ENCODE measurements at places on chromosomes 4 and X.

GRCh38 chr4:89166971-89167475 lies 55.7 kb downstream of the TIGD2 start:
- DNase-seq = no peak

GRCh38 chr4:17613761-17614415 lies 553 bp upstream of the MED28 start:
- DNase-seq = peak; percentile 38

DNA sequence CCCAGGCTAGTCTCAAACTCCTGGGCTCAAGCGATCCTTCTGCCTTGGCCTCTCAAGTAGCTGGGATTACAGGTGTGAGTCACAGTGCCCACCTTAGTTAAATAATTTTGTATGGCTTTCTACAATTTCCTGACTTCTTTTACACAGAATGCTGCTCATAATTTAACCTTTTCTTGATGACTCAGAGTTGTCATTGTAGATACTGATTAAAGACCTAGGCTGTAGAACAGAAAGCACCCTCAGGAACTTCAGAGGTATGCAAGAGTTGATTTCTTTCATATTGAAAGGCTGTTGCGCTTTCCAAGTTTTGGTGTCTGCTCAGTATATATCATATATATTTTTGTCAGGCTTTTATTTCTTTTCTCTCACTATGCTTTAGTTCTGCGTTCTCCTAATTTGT lies 21.1 kb upstream of the GPR34 start:
- no peak for DNase-seq

DNA sequence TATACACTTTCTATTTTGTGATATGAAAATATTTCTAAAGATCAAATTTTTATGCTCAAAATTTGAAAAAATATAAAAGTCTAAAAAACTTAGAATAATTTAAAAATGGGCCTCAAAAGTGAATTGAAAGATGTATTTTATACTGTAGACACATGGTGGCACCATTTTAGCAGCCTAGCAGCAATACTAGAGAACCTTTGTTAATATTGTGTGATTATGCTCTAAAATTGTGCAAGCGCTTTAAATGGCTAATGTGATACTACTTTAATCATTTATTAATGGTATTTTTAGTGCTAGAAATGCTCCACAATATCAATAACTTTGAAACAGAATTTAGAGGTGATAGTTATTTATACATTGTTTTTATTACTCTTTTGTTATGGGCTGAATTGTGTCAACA lies 3.7 kb upstream of the GUF1 start:
- DNase-seq = no peak

DNA sequence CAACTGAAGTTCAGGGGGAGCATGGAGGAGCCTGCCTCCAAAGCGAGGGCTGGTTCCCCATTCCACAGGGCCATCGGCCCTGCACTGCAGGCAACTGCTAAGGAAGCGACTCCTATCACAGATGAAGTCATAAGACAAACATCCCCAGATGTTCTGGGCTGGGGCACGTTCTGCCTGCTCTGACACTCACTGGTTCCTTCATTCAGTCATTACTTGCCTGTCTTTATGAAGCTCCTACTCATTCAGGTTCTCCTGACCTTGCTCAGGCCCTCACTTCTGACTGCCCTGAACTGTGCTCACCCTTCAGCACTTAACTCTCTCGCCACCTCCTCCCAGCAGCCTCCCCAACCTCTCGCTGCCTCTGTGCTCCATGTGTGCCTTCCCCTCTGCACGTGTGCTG lies 2.5 kb upstream of the SLC2A9 start:
- DNase-seq = no peak

GRCh38 chrX:1464971-1465285 lies 12.2 kb upstream of the ASMTL start:
- DNase-seq = peak; percentile 27

- DNase-seq = no peak
Measured at GRCh38 chr4:76601791-76602190, 166.8 kb downstream of the SHROOM3 start.

- no peak for DNase-seq
Measured at GRCh38 chr4:113921089-113921794, 58.2 kb downstream of the ARSJ start.

DNA sequence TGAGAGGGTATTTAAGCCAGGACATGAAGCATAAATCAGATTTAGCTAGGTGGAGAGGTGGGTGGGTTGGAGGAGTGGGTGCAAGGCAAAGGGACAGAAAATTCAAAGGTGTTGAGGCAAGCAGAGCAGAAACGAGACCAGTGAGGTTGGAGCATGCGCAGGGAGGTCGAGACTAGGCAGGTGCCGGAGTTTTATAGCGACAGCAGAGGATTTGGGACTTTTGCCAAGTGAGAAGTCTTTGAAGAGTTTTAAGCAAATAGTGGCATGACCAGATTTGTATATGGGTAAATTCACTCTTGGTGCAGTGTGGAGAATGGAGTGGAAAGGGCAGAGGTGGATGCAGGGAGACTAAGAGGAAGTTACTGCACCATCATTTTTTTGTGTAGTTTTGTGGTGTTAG lies 107.0 kb upstream of the TLR2 start:
- no peak for DNase-seq

DNA sequence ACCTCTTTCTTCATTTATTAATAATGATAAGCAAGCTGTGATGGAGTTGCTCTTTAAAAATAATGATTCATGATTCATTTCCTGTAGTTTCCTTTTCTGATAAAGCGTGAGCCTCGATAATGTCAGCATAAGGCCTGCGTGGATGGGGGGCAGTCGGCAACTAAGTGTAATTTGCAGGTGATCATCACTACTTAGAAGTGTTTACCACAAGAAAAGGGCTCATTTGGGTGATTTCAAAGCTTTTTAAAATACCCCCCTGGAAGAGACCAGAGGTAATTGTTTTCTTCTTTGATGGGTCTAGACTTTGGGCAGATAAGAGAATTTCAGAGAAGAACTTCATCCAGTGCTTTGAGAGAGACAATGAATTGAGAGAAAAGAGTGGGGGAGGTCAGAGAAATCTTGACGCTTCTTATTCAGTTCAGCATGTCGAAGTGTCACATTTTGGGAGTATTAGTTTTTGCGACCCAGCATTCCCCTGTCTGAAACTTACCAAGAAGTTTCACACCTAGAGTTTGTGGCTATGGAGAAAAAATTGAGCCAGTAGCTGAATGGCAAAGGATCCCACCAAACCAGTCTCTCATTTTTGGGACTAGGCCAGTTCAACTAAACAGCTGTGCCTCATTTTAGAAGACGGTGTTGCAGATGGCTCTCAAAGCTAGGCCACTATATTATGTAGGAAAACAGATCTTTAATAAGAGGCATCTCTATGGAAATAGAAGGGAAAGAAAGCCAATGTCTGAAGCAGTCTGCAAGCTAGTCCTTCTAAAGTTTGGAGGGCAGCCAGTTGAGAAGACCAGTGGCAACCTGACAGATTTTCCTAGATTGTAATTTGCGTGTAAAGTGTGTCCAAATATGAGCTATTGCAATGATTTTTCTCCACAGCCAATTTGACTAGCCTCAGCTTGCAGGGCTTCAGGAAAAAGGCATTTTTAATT lies 171.0 kb upstream of the PPP1R2C start:
- DNase-seq = peak; percentile 60

DNA sequence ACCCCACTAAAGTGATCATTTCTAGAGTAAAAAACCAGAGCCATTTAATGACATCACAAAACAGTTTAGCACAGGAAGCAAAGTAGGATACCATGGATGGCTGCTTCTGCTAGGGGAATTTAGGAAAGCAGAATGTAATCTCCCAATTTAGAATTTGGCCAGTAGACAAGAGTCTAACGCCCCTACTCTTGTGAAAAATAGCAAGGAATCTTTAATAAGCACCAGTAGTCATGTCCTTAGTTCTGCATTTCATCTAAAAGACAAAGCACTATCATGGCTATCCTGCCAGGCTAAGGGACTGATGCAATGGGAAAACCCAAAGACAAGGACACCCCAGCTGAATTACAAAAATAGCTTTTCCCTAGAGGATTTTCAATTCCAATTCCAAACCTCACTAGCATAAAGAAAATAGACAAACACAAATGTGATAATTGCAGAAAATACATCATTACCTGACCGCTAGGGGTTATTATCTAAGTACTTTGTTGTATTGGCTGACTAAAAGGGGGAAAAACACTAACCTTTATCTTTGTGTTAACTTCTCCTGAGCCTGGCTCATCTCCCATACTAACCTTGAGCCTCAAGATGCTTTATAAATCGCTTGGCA lies 2.6 kb upstream of the AMMECR1 start:
- DNase-seq = no peak

GRCh38 chr4:81494031-81494431 lies 22.3 kb upstream of the RASGEF1B start:
- DNase-seq = no peak

GRCh38 chr4:7778510-7779431 lies 160.9 kb downstream of the AFAP1 start:
- no peak for DNase-seq

GRCh38 chr4:7120341-7120740 lies 52.5 kb upstream of the GRPEL1 start:
- no peak for DNase-seq

- DNase-seq = peak; percentile 86
Measured at GRCh38 chr4:108168671-108169523, at the start of gene LEF1. Gene LEF1, minus strand, starts transcription at chr4:108168932. Its CDS starts 1,165 bp downstream, at chr4:108167767.

DNA sequence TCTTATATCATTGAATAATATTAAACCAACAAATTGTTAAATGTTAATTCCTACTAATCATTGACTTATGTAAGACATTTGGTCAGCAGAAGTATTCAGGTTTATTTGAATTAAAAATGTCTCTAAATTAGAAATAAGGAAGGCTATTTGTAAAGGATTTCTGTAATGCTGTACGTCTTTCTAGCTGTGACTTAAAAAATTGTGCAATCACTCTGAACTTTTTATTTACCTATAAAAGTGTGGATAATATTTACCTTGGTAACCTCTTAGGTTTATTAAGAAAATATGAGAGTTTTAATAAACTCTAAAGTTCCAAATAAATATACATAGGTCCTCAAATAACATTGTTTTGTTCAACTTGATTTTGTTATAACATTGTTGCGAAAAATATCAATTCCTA lies 76.9 kb downstream of the SLC30A9 start:
- no peak for DNase-seq

GRCh38 chr4:145278341-145279121 lies 98.1 kb upstream of the OTUD4 start:
- DNase-seq = no peak

DNA sequence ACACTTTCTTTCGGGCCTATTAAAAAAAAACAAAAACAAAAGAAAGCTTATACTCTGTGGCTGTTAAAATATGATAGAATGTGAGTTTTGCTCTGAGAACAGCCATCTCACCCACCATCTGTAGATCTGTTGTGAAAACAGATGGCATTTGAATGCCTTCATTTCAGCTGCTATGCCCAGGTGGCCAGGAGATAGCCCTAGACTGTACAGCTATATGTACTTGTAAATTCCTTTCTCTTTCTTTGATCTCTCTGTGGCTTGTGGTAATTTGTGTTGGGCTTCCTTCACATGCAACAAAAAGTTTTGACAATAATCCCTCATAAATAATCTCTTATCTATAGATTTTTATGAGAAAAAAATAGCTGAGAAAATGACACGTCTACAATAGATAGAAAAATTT lies 38.1 kb downstream of the PNPLA4 start:
- DNase-seq = no peak

DNA sequence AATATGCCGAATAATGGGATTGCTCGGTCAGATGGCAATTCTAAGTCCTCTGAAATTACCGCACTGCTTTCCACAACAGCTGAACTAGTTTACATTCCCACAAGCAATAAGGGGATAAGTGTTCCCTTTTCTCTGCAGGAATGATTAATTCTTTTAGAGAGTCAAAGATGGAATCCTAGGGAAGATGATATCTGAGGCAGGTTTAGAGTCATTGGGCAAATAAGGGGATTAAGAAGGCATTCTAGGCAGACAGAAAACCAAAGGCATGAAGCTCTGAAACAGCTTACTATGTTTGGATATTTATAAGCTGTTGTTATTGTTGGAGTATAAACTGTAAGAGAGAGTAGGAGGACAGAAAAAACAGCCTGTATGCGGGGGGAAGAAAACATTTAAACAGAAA lies 85.7 kb downstream of the TET2 start:
- no peak for DNase-seq

- DNase-seq = no peak
Measured at GRCh38 chr4:126441173-126442035, 1126.6 kb downstream of the FAT4 start.

DNA sequence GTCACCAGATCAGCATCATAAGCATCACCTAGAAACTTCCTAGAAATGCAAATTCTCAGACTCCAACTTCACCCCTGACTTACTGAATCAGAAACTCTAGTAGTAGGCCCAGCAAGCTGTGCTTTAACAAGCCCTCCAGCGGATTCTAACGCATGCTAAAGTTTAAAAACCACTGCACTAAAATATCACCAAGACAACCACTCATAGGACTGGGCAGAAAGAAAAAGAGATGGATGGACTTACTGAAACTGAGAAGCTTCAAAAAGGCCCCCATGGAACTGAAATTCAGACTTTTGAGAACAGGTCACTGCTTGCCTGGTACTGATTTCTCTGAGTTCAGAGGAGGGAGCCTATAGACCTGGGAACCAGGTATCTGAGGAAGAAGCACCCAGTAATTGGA lies 40.1 kb downstream of the FAM241A start:
- no peak for DNase-seq

- DNase-seq = no peak
Measured at GRCh38 chrX:129634541-129634940, 20.2 kb downstream of the APLN start.

DNA sequence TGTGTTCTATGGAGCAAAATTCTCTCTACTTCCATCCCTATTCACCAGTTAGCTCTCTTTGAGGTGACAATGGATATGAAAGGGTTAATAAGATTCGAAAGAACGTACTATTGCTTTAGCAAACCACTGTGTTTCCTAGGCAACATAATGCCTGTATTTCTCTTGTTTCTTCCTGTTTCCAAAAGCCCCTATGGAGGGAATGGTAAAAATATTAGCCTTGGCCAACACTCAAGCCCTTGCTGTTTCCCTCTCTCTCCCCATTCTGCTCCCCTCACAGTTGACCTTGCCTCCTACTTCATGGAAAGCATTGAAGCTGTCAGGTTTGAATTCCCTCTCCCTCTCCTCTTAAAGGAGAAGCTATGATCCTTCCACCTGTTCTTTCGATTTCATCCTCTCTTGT lies 9.6 kb upstream of the PGRMC1 start:
- no peak for DNase-seq

GRCh38 chr4:5683566-5683965 lies 24.8 kb downstream of the EVC2 start:
- DNase-seq = no peak

DNA sequence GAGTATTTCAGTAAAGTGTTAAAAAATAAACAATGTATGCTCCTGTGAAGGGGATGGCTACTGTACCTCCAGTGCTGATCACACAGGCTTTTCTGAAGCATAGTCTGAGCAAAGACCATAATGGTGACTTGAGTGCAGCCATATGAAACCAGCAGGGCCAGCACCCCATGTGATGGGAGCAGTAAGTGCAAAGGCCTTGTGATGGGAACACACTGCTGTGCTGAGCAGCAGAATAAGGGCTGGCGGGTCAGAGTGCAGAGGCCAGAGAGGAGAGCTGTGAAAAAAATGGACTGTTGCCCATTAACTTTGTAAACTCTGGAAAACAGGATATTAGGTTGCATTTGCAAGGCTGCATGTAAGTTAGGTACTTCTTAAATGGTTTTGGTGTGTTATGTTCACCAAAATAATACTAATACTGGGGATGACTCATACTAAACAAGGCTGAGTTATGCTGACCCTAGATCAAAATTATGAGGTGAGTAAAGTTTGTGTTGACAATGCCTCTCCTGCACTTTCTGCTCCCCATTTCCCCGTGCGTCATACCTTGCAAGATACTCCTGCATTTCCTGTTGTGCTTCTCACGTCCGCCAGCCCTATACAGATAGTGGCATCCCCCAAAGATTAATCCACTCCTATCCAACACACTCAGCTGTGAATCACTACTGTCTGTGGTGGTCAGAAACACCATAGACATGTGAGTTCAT lies 67.0 kb upstream of the FAM9A start:
- DNase-seq = no peak

Measured in CD4-positive, alpha-beta T cell treated with Interleukin-17A for 4 hours (primary cell).